ENCODE measurements at places on chromosomes 2 and 18.

- DNase-seq, result no peak
Observed at GRCh38 chr18:79571211-79572092, 108.2 kb upstream of the CTDP1 start.

- no peak for DNase-seq
Observed at GRCh38 chr18:22838639-22839277, 94.4 kb upstream of the RBBP8 start.

- no peak for DNase-seq
Observed at GRCh38 chr2:234673961-234674759, 177.3 kb upstream of the ARL4C start.

GRCh38 chr2:224325941-224326340, 76.0 kb downstream of the FAM124B start:
- DNase-seq, result no peak

GRCh38 chr2:108351889-108352288, 25.9 kb upstream of the SULT1C4 start:
- no peak for DNase-seq

DNA sequence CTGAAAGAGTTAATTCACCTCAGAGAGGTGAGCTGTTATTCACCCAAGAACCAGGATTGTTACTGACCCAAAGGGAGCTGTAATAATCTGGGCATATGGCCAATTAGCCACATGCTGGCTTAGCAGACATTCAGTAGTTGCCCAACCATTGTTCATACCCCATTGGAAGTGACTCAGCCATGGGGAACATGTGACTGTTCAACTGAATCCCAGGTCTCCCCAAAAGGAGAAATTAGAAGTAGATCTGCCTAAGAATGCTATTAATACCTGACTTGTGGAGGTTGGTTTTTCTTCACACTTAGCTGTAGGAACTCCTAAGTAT, 272.6 kb upstream of the UBE2E3 start:
- no peak for DNase-seq

- DNase-seq, result no peak
Observed at GRCh38 chr2:208511016-208511415, 104.4 kb downstream of the PTH2R start.

DNA sequence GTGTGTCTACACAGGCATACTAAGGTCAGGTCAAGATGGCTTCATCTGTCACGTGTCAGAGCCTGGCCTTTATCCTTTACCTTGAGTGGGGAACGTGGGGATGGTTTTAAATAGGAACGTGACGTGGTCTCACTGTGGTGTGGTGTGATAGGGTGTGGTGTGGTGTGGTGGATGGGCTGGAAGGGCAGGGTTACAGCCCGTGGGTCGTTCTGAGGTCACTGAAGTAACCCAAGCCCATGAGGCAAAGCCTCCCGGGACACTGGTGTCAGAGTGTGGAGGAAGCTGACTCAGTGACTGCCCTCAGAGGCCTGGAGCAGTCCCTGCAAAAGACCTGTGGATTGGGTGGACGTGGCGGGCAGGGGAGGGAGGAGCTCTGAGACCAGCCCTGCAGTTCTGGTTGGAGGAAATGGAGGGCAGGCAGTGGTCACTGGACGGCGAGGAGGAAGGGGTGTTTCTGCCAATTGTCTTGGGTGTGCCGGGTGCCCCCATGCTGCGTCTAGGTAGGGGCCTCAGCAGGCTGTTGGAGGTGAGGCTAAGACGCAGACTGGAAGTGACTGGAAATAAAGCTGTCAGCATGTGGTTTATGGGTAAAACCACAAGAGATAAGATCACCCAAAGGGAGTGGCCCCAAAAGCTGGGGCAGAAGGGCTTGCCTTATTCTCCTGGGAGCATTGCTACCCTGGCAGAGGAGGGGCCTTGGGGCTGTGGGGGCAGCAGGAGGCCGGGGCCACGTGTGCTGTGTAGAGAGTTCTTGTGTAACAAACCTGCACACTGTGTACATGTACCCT, 84.8 kb downstream of the SH3RF3 start:
- no peak for DNase-seq

- no peak for DNase-seq
Observed at GRCh38 chr2:189305291-189305943, 125.9 kb upstream of the COL5A2 start.

DNA sequence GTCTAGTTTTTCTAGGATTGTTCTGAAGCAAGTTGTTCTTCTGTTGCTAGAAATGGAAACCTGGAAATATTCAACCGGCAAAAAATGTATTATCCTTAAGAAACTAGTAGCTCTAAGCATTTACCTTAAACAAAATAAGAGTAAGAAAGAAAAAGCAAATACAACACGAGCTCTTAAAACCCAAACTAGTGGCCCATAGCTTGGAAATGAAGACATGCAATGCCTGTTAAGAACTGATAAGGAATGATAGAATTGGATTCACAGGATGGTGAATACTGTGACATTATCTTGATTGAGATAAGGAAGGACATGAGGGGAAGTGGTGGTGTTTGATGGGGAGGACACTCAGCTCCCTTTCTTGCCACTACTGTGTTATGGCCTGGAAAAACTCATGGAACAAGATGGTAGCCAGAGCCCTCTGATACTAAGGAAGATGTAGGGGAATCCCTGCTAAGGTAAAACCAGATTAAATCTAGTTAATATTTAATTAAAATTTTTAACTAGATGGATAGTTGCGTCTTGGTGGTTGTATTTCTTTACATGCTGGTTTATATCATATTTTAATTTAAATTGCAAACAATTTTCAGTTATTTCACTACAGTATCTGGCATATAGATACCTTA, 193.8 kb downstream of the LPIN1 start:
- no peak for DNase-seq

DNA sequence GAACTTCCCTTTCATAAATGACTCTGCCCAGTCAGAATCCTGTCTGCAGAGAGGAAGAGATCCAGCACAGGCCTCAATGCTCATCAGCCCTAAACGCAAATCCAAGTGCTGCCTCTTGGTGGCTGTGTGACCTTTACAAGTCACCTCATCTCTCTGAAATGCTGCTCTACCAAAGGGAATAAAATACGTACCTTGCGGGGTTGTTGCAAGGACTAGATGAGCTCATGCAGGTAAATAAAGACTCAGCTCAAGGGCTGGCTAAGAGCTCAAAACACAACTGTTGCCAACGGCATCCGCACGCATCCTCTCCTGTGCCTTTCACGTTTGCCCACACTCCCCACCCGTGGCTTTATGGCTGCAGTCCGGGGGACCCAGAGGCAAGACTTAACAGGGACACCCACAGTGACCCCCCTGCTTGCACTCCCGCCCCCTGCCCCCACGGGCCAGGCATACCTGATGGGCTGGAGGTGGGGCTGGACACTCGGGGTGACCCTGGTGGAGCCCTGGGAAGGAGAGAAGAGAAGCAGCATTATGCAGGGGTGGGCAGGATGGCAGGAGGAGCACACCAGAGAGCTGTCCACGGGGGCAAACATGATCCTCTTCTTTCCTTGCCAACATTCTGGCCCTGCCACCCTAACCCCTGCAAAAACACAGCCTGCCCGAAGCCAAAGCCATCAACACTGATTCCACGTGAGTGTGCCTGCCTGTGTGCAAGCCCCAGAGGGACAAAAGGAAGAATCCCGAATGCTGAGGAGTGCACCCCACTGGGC, 102.6 kb downstream of the TNS1 start:
- no peak for DNase-seq

GRCh38 chr2:192827735-192828134, 633.0 kb upstream of the TMEFF2 start:
- no peak for DNase-seq

DNA sequence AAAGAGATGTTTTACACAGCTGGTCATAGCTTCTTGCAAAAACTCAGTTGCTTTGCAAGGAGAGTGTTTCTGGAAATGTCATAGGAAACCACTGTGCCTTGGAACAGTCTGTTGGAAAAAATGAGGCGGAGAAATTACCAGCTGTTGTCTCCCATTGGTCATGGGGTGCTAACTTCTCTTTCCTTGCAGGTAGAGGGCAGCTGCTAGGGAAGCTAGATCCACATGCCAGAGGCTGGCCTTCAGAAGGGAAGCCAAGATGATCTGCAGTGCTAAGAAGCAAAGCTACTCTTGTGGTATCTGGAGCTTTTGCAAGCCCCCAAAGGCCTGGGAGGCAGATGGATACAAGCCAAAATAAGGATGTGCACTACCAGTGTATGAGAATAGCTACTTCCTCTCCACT, 34.8 kb upstream of the LAMA1 start:
- no peak for DNase-seq

GRCh38 chr2:78925258-78925657, 100.2 kb upstream of the REG3G start:
- no peak for DNase-seq

- DNase-seq, result no peak
Observed at GRCh38 chr18:23825978-23826405, 136.7 kb downstream of the LAMA3 start.

- DNase-seq, result no peak
Observed at GRCh38 chr18:36337679-36338402, 40.3 kb downstream of the FHOD3 start.

DNA sequence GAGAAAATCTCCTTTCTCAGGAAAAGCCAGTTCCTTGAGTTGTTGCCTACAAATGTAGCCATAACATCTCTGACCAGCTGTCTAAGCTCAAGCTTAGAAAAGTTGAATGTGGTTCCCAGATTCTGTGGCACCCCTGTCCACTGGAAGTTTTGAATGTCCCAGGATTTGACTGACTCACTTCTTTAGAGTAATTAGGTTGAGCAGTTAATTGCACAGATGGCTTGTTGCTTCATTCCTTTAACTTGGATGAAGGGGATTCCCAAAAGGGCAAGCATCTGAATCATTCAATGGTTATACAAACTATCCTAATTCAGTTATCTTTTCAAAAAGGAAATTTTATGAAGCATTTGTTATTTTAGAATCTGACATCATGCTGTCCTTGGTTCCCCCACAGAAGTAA, 374.7 kb downstream of the LNPK start:
- no peak for DNase-seq

DNA sequence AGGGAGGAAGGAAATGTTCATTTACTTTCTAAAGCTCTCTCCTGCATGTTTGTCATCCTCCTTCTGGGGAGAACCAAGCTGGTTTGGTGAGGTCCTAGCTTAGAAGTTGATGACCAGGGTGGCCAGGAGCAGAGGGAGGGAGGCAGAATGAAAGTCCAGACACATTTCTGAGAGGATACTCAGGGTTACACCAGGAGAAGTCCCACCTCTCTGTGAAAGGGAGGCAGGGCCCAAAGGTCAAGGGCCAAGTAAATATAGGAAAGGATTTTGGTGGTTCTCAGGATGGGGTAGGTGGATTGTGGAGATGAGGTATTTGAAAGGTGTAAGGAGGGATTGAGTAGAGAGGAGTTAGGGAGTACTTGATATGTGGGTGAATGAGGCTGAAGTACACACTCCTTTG, 58.0 kb upstream of the FBXO11 start:
- no peak for DNase-seq

GRCh38 chr2:118055512-118056164, 32.6 kb upstream of the INSIG2 start:
- DNase-seq, result no peak

- DNase-seq, result no peak
Observed at GRCh38 chr2:88753833-88754584, 62.5 kb downstream of the RPIA start.

- DNase-seq, result no peak
Observed at GRCh38 chr18:12011199-12011956, 30.1 kb downstream of the IMPA2 start.

GRCh38 chr2:208491641-208492040, 85.0 kb downstream of the PTH2R start:
- no peak for DNase-seq

DNA sequence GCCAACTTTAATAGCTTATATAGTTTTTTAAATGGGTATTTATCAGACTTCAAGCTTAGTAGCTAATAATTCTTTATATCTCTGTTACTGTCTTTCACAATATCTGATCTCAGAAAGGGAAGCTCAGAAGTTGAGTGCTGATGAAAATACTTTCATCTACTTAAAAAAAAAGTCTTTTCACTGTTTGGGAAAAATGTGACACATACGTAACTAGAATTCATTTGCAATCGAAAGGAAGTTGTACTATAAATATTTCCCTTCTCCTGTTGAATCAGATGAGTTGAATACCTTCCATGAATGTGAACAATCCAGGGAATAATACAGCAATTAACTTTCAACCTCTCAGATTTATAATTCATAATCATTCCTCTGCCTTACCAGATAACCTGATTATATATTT, 811 bp upstream of the SCG2 start:
- no peak for DNase-seq

DNA sequence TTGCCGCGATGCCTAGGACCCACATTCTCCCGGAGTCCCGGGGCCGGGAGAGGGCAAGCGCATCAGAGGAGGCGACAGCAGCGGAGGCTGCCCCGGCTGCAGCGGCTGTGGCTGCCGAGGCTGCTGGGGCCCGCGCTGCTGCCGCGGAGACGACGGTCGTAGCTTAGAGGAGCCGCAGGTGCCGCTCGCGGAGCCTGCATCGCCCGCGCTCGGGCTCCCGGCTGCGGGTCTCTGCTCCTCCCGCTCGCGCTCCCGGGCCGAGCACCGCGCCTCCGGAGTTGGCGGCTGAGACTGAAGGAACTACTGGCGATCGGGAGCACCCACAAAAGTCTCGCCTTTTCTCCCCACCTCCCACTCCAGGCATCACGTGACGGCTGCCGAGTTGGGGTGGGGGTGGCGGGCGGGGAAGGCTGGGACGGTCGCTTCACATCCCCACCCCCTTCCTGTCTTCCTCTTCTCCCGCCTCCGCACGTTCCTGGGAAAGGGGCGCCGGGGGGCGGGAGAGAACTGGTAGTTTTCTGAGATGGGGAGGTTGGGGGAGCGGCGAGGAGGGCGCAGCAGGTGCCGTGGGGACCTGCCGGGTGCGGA, at the start of gene LYPD1:
Gene LYPD1 (minus strand): TSS at position 298 of the 588 bp plus-strand sequence. CDS start 273 bp downstream, at position 25.
- DNase-seq, result no peak

GRCh38 chr2:181312515-181312927, 144.7 kb upstream of the ITGA4 start:
- DNase-seq, result no peak

GRCh38 chr18:41703744-41704530, 251.1 kb upstream of the PIK3C3 start:
- DNase-seq, result no peak

DNA sequence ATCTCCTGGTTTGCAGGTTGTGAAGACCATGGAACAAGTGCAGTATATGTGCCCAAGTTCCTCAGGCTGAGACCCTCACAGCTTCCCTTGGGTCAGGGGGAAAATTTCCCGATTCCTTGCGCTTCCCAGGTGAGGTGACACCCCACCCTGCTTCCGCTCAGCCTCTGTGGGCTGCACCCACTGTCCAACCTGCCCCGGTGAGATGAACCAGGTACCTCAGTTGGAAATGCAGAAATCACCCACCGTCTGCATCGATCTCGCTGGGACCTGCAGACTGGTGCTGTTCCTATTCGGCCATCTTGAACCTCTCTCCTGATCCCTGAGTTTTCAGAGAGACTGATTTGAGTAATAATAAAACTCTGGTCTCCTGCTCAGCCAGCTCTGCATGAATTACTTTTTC, 30.6 kb downstream of the CHCHD5 start:
- no peak for DNase-seq

GRCh38 chr2:163734401-163734800, 1.4 kb downstream of the FIGN start:
- no peak for DNase-seq

DNA sequence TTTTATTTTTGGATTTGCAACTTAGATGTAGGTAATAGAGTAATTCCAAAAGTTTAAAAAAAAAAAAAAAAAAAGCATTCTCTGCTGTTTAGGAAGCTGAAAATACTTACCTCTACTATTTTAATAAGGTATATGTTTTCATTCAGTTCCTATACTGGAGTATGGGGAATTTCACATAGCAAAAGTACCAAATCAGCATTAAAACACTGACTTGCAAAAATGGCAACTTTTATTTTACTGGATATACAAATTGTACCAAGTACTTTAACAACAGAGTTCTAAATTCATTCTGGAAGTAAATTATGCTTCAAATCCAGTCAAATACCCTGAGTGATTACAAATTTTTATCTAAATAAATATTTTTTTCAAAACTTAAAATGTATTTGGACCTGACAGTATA, 76.7 kb downstream of the TCF4 start:
- DNase-seq, result no peak

Data from activated T-helper 1 cell treated with anti-CD3 and anti-CD28 coated beads, Interleukin-2, amount 50 U/mL, for 16 hours (primary cell).